Stimulated activated CD4-positive, alpha-beta T cell treated with anti-CD3 and anti-CD28 coated beads, TNF-alpha, amount 100 ng/mL, for 48 hours (primary cell): ENCODE measurements at places on chromosomes 2 and 18.

DNA sequence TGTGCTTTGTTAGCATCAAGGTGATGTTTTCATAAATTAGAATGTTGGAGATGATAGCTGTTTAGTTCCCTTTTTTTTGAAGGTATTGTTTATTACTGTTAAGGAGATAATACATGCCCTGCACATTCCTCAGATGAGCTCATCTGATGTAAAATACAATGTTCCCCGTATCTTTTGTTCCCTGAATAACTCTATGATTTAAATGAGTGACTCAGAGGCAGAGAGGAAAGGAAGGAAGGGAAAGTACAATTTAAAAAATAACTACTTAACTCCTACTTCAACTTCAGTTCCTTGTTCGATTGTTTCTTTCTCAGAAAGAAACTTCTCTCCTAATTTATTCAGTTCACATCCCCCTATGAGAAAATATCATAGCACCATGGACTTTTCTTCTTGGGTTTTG is 208.7 kb downstream of the KCNE4 start:
- DNase-seq = no peak

- DNase-seq = no peak
These were observed 9.5 kb upstream of the KDSR start for GRCh38 chr18:63376538-63376937.

- no peak for DNase-seq
These were observed 81.8 kb upstream of the ADAM23 start for GRCh38 chr2:206361407-206362045.

DNA sequence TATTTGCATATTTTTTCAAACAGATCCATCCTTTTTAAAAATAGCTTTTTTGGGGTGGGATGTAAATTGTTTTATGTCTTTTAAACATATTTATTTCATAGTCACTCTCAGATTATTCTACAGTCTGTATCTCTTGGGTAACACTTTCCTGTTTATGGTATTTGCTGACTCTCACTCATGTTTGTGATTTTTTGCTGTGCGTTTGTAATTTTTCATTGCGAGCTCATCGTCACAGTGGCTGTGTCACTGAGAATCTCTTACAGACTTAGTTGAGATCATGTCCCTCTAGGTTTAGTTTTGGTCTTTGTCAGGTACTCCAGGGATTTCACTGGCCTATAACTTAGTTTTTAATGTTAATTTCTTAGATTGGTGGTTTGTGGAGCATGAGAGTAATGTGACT is 73.5 kb upstream of the HS6ST1 start:
- DNase-seq = no peak

- DNase-seq = no peak
These were observed 10.5 kb downstream of the EVX2 start for GRCh38 chr2:176072951-176073904.

DNA sequence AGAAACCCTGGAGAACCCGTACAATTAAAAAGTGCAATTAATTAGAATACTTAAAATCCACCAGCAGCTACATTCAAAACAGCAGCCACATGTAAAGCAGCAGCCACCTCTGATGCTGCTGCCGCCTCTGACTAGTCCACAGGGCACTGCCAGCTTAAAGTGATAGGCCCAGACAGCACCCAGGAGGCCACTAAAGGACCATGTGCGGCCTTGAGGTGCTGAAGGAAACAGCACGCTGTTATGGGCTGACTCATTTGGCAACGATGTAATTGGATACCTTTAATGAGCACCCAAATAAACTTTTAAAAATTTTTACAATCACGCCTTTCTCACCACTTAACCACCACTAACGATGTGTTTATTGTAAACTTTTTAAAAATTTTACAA is 209.3 kb upstream of the NCKAP5 start:
- no peak for DNase-seq

- no peak for DNase-seq
These were observed 27.8 kb downstream of the HADHA start for GRCh38 chr2:26216587-26216986.

DNA sequence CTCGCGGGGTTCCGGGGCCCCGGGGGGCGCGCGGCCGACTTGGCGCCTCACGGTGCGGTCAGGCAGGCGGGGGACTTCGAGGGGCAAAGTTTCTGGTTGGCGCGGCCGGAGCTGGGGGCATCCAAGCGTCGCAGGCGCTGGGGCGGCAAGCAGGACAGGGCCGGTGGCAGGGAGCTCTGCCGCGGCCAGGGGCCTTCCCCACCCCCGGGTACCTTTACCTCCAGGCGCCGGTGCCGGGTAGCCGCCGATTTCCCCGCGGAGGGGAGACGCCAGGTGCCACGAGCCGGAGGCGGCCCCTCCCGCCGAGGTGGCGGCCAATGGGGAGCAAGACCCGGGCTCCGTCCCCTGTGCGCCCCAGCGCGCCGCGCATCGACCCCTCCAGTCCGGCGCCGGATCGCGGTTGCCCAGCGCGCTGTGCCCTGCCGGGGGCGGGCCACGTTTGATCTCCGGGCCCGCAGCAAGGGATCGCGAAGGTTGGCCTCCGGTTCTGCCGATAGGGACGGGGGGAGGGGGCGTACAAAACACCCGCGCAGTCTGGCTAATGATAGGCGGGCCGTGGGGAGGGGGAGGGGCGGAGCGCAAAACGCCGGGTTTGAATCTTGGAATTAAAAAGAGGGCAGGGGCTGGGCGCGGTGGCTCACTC is at the start of gene ST8SIA5:
Gene ST8SIA5, minus strand, starts transcription at position 495 of the 643 bp plus-strand sequence. CDS start 545 bp downstream, outside the sequence.
- no peak for DNase-seq

- no peak for DNase-seq
These were observed 31.7 kb upstream of the CERS6 start for GRCh38 chr2:168424112-168424951.

DNA sequence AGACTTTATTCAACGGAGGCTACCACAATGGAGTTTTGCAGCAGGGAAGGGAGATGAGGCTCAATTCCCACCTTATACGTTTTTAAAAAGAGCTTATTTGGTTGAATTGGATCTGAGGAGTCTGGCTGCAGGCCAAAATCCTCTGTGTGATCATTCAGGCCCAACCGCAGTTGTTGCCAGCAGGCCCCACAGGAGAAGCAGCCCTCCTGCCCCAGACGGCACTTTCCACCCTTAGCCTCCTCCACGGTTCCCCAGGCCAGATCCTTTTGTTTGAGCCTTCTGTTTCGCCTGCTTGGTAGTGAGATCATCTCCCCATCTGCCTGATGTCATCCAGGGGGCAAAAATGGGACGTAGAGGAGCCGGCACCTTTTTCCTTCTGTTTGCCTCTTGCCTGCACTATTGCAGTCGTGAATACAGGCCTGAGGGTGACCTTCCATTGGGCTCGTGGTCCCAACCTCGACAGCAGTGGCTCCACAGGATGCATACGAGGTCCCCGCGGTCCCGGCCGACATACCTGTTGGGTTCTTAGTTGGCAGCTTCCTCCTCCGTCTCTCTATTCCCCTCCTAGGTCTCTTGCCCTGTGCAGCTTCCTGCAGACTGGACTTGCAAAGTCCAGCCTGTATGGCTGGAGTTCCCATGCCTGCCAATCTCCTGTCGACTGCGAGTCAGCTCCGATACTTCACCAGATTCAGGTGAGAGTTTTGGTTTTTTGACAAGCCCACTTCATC is 9.3 kb upstream of the GPR35 start:
- DNase-seq = no peak

GRCh38 chr18:61917818-61918217 is 25.0 kb upstream of the RNF152 start:
- DNase-seq = no peak

DNA sequence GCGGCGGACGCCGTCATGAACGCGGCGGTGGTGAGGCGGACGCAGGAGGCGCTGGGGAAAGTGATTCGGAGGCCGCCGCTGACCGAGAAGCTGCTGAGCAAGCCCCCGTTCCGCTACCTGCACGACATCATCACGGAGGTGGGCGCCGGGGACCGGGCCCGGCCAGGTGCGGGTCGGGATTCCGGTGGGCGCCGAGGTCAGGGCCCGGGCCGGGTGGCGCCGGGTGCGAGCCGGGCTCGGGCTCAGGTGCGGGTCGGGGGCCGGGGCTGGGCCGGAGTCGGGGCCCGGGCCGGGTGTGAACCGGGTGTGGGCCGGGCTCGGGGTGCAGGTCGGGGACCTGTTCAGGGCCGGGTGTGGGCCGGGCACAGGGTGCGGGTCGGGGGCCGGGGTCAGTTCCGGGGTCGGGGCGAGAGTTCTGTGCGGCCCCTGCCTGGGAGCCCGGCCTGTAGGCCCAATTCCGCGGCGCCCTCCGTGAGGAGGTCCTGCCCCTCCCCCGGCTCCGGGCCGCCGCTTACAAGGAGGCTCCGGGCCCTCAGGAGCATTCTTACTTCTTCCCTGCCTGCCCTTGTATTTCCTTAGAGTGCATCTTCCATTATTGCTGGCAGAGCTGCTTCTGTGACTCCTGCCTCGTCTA is 447 bp downstream of the TRAF3IP1 start:
- DNase-seq = no peak

GRCh38 chr2:71223767-71224333 is 3.1 kb downstream of the PAIP2B start:
- DNase-seq = no peak

DNA sequence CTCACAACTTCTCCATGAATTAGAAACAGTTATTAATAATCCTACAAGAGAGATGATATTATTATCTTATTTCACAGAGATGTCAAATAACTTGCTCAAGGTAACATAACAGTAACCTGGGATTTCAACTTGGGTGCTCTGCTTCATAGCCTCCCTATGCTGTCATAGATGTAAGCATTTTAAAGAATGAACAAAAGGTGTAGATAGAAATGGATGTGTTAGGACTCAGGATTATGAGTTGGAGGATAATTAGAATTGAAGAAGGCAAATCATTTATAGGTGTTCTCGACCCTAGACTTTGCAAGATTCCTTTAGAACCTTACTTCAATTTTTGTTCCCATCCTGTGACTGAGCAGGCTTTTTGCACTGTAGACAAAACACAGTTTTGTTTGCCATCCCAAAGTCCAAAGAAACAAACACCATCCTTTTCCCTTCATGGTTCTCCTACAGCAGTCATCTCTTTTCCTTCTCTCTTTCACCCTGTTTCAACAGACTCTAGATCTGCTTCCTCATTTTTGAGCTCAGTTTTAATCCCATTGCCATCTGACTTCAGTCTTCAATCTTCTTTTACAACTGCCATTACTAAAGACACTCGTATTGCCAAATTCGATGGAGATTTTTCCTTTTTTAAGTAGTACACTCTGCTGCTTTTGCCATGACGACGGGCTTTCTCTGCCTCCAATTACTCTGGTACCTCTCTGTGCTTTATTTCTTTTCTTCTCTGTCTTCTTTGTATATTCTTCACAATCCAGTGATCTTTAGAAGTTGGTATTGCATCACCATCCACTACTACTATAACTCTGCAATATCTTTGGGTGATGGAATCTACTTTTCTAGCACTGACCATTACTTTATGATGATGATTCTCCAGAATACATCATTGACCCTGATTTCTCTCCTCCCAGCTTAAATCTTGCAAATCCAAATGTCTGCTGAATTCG is 4.5 kb downstream of the HNMT start:
- DNase-seq = no peak

GRCh38 chr18:33761363-33761762 is 183.3 kb downstream of the ASXL3 start:
- no peak for DNase-seq

DNA sequence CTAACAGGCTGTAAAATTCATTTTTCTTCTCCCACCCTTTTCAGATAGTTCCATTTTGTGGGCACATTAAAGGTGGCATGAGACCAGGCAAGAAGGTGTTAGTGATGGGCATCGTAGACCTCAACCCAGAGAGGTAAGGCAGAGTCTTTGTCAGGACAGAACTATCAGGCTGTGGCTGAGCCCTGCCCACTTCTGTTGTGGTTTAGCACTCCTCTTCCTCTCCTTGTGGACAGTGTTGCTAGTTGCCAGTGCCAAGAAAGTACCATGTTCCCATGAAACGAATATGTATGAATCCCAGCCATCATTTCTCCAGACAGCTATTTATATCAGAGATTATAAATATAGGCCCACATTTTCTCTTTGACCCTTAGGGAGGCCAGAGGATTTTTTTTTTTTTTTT is 1.6 kb downstream of the LGALSL start:
- DNase-seq = no peak

GRCh38 chr2:49286045-49286444 is 131.7 kb upstream of the FSHR start:
- DNase-seq = no peak

GRCh38 chr2:170248574-170249393 is 70.8 kb downstream of the MYO3B start:
- no peak for DNase-seq

DNA sequence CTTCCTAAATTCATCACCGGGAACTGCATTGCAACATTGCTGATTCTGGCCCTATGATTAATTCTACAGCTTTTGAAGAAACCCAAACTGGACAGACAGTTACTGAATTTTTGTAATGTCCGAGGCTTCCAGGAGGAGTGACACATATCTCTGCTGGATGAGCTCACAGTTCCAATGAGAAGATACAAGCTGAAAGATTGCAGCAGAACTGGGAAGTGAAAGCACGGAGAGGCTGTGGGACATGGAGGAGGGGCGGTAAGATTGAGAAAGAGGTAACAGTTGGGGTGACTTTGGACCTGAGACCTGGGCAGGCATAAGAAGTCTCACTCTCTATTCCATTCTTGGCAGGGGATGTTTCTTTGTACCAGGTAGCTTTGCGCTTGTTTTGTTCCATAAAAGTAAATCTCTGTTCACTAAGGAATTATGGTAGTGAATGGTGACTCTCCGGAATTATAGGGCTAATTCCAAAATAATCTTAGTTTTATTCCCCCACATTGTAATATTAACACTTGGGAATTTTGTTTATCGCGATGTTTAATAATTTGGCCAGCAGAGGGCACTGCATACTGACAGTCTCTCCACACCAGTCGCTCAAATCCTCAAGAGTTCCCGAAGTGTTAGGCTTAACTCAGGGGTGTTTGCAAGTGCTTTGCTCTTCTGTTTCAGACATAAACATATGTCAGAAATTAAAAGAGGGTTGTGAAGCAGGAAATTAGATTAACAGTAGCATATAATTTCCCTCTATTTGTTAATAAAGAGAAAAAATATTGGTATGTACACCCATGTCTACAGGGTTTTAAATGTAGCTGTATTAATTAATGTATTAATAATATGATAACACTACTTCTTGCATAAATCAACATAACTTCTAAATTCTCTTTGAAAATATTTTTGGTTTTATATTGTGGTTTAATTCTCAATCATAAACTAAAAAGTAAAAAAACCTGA is 201.4 kb downstream of the SOCS6 start:
- DNase-seq = no peak

- DNase-seq = no peak
These were observed 112.0 kb downstream of the LYPD6 start for GRCh38 chr2:149442346-149442745.

DNA sequence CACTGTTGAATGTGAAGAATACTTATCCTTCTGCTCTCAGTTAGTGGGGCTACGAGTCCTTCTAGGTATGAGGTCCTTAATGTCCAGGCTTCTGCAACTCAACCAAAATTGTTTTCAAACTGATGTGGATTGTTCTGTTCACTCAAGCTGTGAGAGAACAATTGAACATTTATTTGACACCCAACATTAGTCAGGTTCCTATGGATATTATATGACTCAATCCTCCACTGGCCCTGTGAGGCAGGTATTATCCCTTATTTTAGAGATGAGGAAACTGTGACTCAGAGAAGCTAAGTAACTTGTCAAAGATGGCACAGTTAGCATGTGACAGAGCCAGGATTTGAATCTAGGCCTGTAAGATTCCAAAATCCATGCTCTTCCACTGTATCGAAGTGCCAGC is 1.2 kb upstream of the LYG2 start:
- DNase-seq = no peak

GRCh38 chr2:159262904-159263303 is 23.6 kb downstream of the WDSUB1 start:
- DNase-seq = no peak
